ENCODE measurements at places on chromosomes 5 and 9. TPM values are rescaled to one million over a fixed set of nuclear protein-coding genes. Genes with fewer than 3 reads are reported as not detected.

- H3K27me3 ChIP-seq = no peaks in the 10 kb centered on the region
- no peaks in the 10 kb centered on the region for H3K36me3 ChIP-seq
- no peak overlapping the region for H3K27ac ChIP-seq
- no peak for DNase-seq
Measured at GRCh38 chr5:13956471-13956870, 12.0 kb upstream of the DNAH5 start.

- peak overlapping the region; percentile 20 for H3K27ac ChIP-seq
- no peak overlapping the region for H3K4me3 ChIP-seq
- no peaks in the 10 kb centered on the region for H3K36me3 ChIP-seq
- DNase-seq = no peak
Measured at GRCh38 chr9:6106711-6107339, 91.4 kb upstream of the RANBP6 start.

DNA sequence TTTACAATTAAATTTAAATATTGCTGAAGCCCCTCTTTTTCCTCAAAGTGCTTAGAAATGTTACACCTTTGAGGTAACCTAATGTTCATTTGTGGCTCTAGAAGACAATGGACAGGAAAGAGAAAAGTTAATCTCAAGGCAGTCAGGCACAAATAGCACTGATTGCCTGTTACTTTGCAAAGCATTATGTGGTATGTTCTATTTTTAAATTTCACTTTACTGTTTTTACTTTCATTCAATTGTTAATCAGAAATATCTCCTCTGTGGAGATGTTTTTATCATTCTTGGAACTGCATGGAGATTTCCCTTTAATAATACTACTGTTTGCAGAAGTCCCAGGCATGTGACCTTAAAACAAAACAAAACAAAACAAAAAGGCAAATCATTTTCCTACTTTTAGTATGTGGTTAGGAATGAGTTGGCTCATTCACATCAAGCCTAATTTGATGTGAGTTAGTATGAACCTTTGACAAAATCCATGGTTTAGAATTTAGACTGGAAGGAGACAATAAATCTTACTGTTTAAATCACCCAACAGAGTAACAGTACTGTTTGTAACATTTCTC is 67.5 kb downstream of the CWC27 start:
- H3K36me3 ChIP-seq = no peaks in the 10 kb centered on the region
- no peak overlapping the region for H3K4me3 ChIP-seq
- H3K27me3 ChIP-seq = no peaks in the 10 kb centered on the region
- H3K27ac ChIP-seq = no peak overlapping the region
- DNase-seq = no peak

DNA sequence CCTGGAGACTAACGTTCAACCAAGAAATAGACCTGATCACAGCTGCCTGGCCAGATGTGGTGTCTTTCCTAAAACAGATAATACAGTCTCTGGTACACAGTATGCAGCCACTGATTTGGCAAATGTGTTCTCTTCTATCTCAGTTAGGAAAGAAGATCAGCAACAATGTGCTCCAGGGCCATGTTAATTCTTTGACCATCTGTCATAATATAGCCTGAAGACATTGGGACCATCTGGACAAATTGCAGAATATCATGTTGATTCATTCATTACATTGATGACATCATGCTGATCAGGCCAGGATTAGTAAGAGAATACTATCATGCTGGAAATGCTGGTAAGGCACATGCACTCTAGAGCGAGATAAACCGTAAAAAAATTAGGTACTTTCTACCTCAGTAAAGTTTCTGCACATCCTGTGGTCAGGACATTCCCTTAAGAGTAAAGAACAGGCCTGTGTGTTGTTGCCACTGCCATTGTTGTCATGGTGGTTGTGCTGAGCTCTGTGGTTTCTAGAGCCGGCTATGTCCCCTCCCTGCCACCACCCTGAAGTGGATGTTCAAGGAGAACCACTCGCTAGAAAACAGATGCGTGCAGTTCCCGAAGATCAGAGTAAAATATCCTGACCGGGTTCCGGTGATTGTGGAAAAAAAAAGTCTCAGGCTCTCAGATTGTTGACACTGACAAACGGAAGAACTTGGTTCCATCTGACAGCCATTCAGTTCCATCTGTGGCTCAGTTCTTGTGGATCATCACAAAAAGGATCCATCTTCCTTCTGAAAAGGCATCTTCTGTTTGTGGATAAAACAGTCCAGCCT is 6.4 kb upstream of the JMY start:
- no peak overlapping the region for H3K27ac ChIP-seq
- H3K27me3 ChIP-seq = no peaks in the 10 kb centered on the region
- DNase-seq = no peak
- no peaks in the 10 kb centered on the region for H3K36me3 ChIP-seq
- no peak overlapping the region for H3K4me3 ChIP-seq

Gene C5orf52
- total RNA-seq = not detected

DNA sequence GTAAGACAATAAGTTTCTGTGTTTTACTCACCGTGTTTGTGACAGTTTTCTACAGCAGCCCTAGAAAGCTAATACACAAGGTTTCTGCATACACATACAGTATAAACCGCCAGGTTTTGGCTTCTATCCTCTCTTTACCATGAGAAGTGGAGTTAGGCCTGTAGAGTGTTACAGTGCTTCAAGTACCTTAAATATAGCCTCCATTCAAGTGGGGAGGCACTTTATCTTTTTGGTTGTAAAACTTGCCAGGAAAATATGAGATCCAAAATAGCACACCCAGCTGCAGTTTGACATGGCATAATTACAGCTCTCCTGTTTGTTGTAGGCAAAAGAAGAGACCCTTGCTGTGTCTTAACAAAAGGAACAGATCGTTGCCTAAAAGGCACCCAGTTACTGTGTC is 90.3 kb upstream of the PTPN3 start:
- DNase-seq = no peak
- no peaks in the 10 kb centered on the region for H3K4me1 ChIP-seq
- no peaks in the 10 kb centered on the region for H3K36me3 ChIP-seq
- H3K4me3 ChIP-seq = no peak overlapping the region

- no peaks in the 10 kb centered on the region for H3K4me1 ChIP-seq
- H3K27me3 ChIP-seq = no peaks in the 10 kb centered on the region
- H3K36me3 ChIP-seq = no peaks in the 10 kb centered on the region
Measured at GRCh38 chr5:169557838-169558237, 25.7 kb upstream of the SPDL1 start.

DNA sequence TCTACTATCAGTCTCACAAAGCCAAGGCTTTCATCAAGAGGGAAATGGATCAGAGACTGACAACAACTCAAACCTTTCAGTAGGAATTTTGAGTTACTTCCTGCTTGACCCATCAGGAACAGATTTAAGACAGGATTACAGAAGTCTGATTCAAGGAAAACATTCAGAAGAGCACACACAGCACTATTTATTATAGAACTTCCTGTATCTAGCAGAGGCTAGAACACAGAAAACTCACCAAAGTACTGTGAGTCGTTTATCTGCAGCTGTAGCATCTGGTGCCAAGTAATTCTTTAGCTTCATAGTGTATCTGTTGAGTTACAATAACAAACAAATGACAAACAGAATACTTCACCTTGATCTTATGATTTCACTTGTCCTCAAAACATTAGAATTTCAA is 13.8 kb downstream of the LEAP2 start:
- H3K4me1 ChIP-seq = no peaks in the 10 kb centered on the region
- no peaks in the 10 kb centered on the region for H3K27me3 ChIP-seq
- no peak overlapping the region for H3K4me3 ChIP-seq
- DNase-seq = no peak
- no peak overlapping the region for H3K27ac ChIP-seq
- peaks cover 6% of the 10 kb centered on the region for H3K36me3 ChIP-seq

DNA sequence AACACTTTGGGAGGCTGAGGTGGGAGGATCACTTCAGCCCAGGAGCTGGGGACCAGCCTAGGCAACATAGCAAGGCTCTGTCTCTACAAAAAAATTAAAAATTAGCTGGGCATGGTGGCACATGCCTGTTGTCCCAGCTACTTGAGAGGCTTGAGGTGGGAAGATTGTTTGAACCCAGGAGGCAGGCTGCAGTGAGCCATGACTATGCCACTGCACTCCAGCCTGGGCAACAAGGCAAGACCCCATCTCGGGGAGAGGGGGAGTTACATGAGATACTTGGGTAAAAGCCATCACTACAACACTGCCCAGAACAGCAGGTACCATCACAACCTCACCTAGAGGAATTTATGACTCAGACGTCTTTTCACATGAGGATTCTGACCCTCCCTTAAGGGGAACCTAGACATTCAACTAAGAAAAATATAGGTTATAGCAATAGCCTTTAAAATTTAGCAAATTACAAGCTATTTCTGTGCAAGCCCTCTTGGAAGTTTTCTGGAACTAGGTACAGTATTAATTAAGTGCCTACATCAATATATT is 143.5 kb downstream of the NFIB start:
- DNase-seq = no peak
- no peaks in the 10 kb centered on the region for H3K4me1 ChIP-seq
- H3K27ac ChIP-seq = no peak overlapping the region
- no peaks in the 10 kb centered on the region for H3K36me3 ChIP-seq

Gene LHX2
- total RNA-seq = not detected

GRCh38 chr9:13970018-13970417 is 343.9 kb downstream of the NFIB start:
- H3K27ac ChIP-seq = no peak overlapping the region
- no peak overlapping the region for H3K4me3 ChIP-seq
- no peaks in the 10 kb centered on the region for H3K27me3 ChIP-seq
- DNase-seq = no peak
- no peaks in the 10 kb centered on the region for H3K36me3 ChIP-seq
- no peaks in the 10 kb centered on the region for H3K4me1 ChIP-seq

- DNase-seq = no peak
- no peak overlapping the region for H3K27ac ChIP-seq
- H3K36me3 ChIP-seq = no peaks in the 10 kb centered on the region
- H3K4me3 ChIP-seq = no peak overlapping the region
- no peaks in the 10 kb centered on the region for H3K27me3 ChIP-seq
Measured at GRCh38 chr5:58392496-58392895, 67.4 kb downstream of the PLK2 start.

DNA sequence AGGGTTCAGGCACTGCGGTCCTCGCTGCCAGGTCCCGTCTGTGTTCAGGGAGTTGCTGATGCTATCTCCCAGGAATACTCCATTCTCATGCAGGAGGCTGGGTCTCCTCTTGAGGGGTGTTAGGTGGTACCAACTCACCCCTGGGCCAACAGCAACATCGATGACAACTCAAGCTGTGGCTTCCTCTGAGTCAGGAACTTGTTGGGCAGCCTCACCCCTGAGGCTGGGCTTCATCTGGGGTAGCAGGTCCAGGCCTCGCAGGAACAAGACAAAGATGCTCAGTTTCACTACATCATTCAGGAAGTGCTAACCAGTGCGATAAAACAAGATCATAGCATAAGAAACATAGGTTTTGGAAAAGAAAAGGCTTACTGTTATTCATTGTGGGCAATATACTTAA is 125.9 kb downstream of the SYK start:
- H3K4me1 ChIP-seq = peaks cover 7% of the 10 kb centered on the region
- no peaks in the 10 kb centered on the region for H3K36me3 ChIP-seq
- H3K4me3 ChIP-seq = no peak overlapping the region
- H3K27ac ChIP-seq = no peak overlapping the region
- no peak for DNase-seq
- no peaks in the 10 kb centered on the region for H3K27me3 ChIP-seq

DNA sequence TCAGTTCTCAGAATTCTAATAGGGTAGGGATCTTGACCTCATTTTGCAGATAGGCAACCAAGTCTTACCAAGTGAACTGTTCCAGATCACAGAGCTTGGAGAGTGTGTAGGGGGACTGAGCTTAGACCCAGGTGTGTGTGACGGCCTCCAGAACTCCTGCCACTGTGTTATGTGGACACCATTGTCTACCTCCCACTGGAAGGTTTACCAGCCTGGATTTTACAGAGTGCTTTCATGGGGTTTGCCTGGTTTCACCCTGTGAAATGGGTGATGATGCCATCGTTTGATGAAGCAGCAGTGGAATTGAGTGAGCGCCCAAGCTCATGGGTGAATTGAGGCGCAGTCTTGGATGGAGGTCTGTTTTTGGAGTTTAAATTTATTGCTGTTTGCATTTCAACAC is 23.6 kb downstream of the TJP2 start:
- H3K36me3 ChIP-seq = no peaks in the 10 kb centered on the region
- H3K4me1 ChIP-seq = no peaks in the 10 kb centered on the region
- no peak for DNase-seq
- no peak overlapping the region for H3K27ac ChIP-seq
- H3K4me3 ChIP-seq = no peak overlapping the region

GRCh38 chr5:154118385-154118784 is 72.1 kb upstream of the GALNT10 start:
- H3K4me1 ChIP-seq = no peaks in the 10 kb centered on the region
- H3K4me3 ChIP-seq = no peak overlapping the region
- H3K27ac ChIP-seq = no peak overlapping the region
- no peaks in the 10 kb centered on the region for H3K36me3 ChIP-seq

GRCh38 chr5:2995035-2995434 is 243.6 kb upstream of the IRX2 start:
- no peaks in the 10 kb centered on the region for H3K4me1 ChIP-seq
- H3K4me3 ChIP-seq = no peak overlapping the region
- DNase-seq = no peak
- no peaks in the 10 kb centered on the region for H3K36me3 ChIP-seq
- H3K27me3 ChIP-seq = peaks cover 9% of the 10 kb centered on the region

DNA sequence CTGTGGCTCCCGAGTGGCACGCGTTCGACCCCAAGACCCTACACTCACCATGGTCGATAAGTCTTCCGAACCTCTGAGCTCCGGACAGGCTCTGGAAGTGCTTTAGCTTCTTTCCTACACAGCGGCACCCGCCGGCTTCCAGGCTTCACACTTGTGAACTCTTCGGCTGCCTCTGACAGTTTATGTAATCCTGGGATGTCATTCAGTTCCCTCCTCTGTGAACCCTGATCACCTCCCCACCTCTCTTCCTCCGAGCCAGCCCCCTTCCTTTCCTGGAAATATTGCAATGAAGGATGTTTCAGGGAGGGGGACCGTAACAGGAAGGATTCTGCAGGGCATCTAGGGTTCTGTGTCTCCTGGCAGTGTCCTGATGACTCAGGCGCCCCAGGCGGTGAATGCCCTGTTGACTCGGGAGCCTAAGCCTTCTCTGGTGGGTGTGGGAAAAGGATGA is at the start of gene CD14:
CD14 (minus strand) TSS at position 155 of the 451 bp plus-strand sequence; CDS start at position 51, 104 bp downstream.
- peaks cover 6% of the 10 kb centered on the region for H3K4me1 ChIP-seq
- DNase-seq = peak; percentile 56
- peak within 1 kb of the TSS; percentile 62 for H3K4me3 ChIP-seq
- no peaks in the 10 kb centered on the region for H3K27me3 ChIP-seq
- H3K36me3 ChIP-seq = no peaks in the 10 kb centered on the region
- H3K27ac ChIP-seq = peak within 1 kb of the TSS; percentile 84

DNA sequence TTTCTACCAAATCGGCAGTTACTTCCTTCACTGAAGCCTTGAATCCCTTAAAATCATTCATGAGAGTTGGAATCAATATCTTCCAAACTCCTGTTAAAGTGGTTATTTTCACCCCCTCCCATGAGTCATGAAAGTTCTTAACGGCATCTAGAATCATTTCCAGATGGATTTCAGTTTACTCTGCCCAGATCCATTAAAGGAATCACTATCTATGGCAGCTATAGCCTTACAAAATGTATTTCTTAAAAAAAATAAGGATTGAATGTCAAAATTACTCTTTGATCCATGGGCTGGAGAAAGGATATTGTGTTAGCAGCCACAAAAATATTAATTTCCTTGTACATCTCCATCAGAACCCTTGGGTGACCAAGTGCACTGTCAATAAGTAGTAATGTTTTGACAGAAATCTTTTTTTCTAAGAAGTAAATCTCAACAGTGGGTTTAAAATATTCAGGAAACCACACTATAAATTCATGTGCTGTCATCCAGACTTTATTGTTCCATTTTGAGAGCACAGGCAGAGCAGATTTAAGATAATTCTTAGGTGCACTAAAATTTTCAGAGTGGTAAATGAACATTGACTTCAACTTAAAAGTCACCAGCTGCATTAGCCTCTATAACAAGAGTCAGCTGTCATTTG is 767.7 kb downstream of the DTWD2 start:
- H3K4me1 ChIP-seq = no peaks in the 10 kb centered on the region
- H3K27ac ChIP-seq = no peak overlapping the region
- H3K36me3 ChIP-seq = no peaks in the 10 kb centered on the region
- no peak for DNase-seq

Data from breast epithelium (tissue), 4 donors.